EL (cell line): ENCODE measurements at places on chromosomes 2 and 18.

- DNase-seq: no peak
Measured at GRCh38 chr2:53952519-53952918, 18.3 kb downstream of the PSME4 start.

DNA sequence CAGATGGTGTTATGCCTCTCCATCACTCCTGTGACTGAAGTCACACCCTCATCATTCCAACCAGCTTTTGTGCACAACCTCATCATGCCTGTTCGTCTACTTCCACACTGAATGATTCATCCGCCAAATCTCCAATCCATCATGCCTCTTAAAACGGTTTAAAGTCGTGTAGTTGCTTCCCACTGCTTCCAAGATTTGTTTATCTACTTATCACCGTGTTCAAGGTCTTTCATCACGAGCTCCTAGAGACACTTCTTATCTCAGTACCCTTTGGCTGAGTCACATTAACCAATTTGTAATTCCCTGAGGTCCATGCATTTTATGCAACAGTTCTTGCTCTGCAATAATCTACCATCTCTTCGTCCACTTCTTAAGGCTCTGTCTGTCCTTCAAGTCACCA is 592.3 kb upstream of the ID2 start:
- DNase-seq: peak; percentile 80

DNA sequence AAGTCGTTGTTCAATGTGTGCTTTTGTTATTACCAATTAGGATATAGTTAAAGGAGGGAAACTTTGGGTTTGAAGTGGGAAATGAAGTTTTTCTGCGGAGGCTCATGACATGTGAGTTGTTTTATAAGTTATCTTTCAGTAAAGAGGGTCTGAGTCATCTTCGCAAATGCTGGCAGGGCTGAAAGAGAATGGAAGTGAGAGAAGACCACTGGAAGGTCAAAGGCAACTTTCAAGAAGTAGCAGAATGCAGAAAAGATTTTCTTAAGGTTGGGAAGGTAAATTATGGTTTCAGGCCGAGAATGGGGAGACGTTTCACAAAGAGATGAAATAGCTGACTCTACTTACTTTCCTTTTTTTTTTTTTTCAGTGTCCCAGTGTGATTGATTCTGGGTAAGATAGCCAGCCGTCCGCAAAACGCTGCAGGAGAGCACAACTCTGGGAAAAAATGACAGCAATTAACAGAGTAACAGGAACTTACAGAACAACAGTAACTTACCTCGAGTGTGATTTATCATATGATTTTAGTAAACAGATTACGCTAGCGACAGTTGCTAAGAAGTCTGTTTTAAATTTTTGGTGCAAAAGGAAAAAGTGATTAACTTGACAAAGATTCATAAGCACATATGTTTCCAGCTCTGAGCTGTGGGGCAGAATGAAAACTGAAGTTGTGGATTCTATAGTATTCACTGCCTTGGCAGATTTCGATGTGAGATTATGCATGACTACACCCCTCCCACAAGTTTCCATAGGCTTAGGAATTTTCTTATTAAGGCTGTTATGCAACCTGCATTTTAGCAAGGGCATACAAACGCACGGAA is 46.8 kb upstream of the ACTR3 start:
- DNase-seq: peak; percentile 28

GRCh38 chr18:13379062-13379865 is 160.7 kb downstream of the LDLRAD4 start:
- no peak for DNase-seq

- no peak for DNase-seq
Measured at GRCh38 chr2:55119711-55120487, 69.6 kb upstream of the RTN4 start.

DNA sequence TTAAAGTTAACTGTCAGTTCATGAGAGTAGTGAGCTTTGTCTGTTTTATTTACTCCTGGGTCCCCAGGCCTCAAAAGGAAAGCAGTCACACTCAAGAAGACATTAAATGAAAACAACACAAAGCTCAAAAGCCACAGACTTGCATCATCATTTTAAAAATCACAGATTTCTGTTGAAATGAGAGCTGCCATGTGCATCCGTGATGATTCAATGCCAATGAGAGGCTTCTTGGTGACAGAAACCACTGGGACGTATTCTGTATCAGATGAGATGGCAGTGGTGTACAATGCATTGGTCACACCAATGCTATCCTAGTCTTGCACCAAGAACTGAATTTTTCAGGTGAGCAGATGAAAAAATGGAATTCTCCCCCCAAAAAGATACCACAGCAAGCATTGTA is 204.8 kb downstream of the ANAPC1 start:
- DNase-seq: no peak

DNA sequence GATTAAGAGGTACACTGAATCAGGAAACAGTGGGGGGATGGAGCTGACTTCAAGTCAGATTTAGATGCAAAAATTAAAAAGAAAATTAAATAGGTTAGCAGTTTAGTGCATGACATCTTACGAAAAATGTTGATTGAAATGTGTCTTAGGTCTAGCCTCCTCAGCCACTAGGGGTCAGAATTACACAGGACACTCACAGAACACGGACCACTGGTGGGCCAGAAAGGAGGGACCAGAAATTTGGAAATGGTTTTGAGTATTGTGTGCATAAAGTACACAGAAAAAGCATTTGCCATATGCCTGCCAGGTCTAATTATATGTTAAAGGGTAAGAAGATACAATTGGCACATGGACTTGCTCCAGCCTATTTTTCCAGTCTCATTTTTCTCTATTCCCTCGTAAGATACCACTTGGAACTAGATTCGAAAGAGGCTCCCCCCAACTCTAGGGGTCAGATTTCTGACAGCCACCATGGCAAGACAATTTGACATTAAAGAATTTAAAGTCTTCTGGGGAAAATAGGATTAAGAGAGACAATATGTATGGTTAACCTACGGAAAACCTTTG is 550.2 kb upstream of the SETBP1 start:
- DNase-seq: peak; percentile 23

DNA sequence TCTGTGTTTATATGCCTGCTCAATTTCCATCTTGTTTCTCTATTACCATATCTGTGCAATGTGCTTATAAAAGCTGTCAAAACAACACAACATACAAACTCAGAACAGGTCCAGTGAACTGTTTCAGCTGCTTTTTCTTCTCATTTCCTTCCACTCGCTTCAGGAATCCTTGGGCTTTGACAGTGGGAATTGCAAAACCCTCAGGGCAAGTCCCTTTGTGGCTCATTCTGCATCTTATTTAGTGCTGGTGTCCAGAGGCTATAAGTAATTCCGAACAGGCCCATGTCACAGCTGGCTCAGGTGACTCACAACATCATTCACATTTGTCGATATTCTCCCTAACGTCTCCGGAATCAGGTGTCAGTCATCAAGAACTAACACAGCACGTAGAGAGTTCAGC is 309.9 kb upstream of the ZNF521 start:
- DNase-seq: peak; percentile 32

DNA sequence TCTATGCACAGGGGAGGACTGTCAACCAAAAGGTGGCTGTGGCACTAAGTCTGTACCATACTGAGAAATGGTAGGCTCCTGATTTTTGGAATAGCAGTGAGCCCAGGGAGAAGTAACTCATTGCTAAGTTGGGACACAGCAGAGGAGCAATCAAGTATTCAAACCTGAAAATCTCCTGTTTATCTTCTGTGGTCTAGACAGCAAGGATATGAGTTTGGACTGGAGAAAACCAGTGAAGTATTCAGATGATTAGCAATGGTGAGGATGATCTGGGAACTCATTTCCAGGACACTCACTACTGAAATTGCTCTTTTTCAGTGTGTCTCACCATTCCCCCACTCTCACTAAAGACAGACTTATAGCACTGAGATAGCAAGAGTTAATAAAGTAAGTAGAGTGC is 112.0 kb downstream of the GULP1 start:
- no peak for DNase-seq

GRCh38 chr2:55490554-55490953 is 29.0 kb upstream of the CFAP36 start:
- DNase-seq: peak; percentile 42
